Neural cell (in vitro differentiated cells): ENCODE measurements at places on chromosomes 11 and 22. TPM values are rescaled to one million over a fixed set of nuclear protein-coding genes. Genes with fewer than 3 reads are reported as not detected.

Gene DSCAML1
- polyA plus RNA-seq, result 0.86 and 1.3 TPM in 2 replicates

Gene OR2AT4
- polyA plus RNA-seq, result not detected in 2 replicates

Gene IGLL5
- 0.19 TPM in 1 of 2 replicates, not detected in the other for polyA plus RNA-seq

Gene PGA3
- polyA plus RNA-seq, result not detected in 2 replicates

Gene FGF4
- polyA plus RNA-seq, result not detected in 2 replicates

Gene TSPAN18
- polyA plus RNA-seq, result 8.4 and 9.4 TPM in 2 replicates

Gene GAL3ST1
- polyA plus RNA-seq, result 1.6 TPM in 1 of 2 replicates, not detected in the other

Gene MRGPRD
- polyA plus RNA-seq, result not detected in 2 replicates

Gene CNGA4
- not detected in 2 replicates for polyA plus RNA-seq

Gene TOM1
- 13.3 and 15.7 TPM in 2 replicates for polyA plus RNA-seq

Gene UVRAG
- polyA plus RNA-seq, result 31.6 and 33.3 TPM in 2 replicates

Gene TTC38
- polyA plus RNA-seq, result 1.3 and 1.4 TPM in 2 replicates

Gene CHRNA10
- 1.8 and 4.9 TPM in 2 replicates for polyA plus RNA-seq

Gene OR51B2
- polyA plus RNA-seq, result not detected in 2 replicates

Gene OR2D2
- polyA plus RNA-seq, result not detected in 2 replicates

Gene OTOG
- polyA plus RNA-seq, result 0.08 TPM in 1 of 2 replicates, not detected in the other

Gene MYEOV
- not detected in 2 replicates for polyA plus RNA-seq

Gene CD248
- not detected in 2 replicates for polyA plus RNA-seq

Gene AQP11
- polyA plus RNA-seq, result 7.4 and 8.7 TPM in 2 replicates
